ENCODE measurements at places on chromosomes 2 and 18.
A peak's percentile ranks its signal among the peaks of the same experiment; 100 is the strongest.

DNA sequence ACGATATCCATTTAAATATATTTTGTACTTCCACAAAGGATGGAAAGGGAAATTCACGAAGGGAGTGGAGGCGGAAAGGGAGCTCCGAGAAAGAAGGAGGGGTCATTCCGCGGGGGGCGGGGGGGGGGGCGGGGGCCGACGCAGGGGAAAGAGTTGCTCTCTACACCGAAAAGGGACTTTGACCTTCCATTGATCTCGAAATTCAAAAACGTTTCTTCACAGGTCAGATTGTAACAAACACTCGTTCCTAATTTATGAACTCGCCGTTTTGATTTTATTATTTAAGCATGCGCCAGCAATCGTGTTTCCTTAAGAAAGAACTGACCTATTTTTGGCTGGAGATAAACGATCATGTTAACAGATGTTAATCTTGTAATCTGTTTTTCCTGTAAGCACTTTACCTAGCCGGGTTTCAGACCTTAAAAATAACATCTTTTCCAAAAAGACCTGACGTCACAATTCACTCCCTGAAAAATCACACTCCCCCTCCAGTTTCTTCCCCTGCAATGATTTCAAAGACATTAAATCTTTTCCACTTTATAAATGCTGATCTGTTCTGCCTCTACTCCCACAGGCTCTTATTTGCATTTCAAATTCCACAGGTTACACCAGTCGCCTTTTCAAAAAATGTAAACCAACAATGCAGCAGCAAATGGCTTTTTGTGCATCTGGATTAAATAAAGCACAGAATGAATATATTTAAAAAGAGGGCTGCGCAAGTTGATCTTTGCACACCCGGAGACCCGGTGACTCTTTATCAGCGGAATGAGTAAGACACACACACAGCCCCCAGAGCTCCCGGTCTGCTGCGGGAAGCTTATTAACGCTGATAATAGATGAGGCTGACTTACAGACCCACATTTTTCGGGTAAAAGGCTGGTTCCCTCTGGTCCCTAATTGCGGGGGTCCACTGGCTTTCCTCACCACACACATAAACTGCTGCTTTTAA lies 1.6 kb downstream of the ZNF516 start:
- peak; percentile 28 for DNase-seq

DNA sequence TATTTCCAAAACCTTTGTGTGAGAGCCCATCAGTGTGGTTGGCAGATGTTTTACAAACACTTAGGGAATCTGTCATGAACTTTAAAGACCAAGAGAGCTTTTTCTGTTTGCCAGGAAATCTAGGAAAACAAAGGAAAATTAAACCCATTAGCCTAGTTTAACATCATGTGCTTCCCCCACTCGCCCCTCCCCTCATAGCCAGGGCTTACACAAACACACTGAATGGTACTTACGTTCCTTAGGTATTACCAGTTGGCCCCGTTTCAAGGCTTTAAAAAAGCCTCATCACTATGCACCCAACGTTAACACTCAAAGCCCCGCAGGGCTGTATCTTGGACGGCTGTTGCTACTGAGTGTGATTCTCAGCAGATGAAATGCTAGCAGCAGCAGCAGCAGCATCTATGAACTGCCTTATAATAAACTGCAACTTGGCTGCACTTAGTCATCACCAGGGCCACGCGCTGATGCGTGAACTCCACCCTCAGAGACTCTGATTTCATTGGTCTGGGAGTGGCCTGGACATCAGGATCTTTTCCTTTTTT lies 20.1 kb upstream of the TTC39C start:
- peak; percentile 35 for DNase-seq

- no peak for DNase-seq
Observed at GRCh38 chr18:61883547-61883946, 9.3 kb downstream of the RNF152 start.

DNA sequence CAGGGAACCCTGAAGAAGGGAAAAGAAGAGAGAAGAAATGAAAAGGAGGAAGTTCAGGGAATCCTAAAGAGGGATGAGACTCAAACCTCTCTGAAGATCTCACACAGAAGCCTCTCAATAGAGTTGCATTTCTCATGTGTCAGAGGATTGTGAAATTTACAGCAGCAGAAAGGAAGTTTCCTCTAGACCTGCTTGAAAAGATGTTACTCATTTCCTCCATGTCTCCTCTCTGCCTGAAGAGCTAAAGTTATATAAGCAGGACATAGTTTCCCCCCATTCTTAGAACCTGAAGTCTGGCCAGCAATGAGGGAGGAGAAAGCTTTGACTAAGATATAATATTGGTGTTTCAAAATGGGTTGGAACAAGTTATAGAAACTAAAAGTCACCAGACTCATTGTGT lies 1155.6 kb downstream of the LRP1B start:
- DNase-seq: no peak

- no peak for DNase-seq
Observed at GRCh38 chr2:54958717-54959371, 91.4 kb downstream of the RTN4 start.

DNA sequence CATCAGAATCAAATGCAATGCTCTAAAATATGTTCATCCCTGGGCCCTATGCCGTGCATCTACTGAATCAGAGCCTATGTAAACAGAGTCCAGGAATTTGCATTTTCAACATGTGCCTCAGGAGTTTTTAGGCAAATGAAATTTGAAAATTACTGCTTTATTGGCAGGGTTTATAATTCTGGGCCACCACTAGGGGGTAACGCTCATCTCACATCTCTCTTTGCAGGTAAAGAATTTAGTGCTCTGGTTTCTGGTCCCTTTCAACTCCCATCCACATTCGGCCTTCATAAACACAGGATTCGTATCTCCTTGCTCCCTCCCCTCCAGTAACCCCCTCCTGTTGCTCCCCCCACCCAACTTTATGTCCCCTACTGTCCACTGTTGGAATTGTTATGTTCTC lies 49.3 kb downstream of the LYPD6B start:
- DNase-seq: no peak

GRCh38 chr2:229852565-229852964 lies 69.2 kb downstream of the TRIP12 start:
- DNase-seq: peak; percentile 56

GRCh38 chr18:32092422-32093101 lies 888 bp downstream of the RNF138 start:
- peak; percentile 100 for DNase-seq

- no peak for DNase-seq
Observed at GRCh38 chr2:189336276-189336975, 104.8 kb upstream of the WDR75 start.

GRCh38 chr18:76992226-76993084 lies 140.1 kb downstream of the MBP start:
- no peak for DNase-seq

DNA sequence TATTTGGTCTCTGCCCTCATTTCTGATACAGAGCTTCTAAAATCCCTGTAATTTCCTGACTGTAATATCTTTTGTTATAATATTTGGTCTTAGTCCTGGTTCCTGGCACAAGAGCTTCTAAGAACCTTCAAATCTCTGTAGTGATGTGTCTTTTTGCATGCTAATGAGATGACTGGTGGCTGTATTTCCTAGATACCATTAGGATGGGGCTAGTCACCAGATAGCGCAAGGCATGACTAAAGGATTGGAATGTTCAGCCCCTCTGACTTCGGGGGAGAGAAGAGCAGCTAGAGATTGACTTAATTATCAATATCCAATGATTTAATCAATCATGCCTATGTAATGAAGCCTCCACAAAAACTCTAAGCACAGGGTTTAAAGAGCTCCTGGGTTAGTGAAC lies 620.8 kb upstream of the ACVR2A start:
- no peak for DNase-seq

- DNase-seq: no peak
Observed at GRCh38 chr2:138818556-138818955, 38.4 kb upstream of the NXPH2 start.

- DNase-seq: no peak
Observed at GRCh38 chr2:229408356-229408755, 137.3 kb upstream of the PID1 start.

- DNase-seq: no peak
Observed at GRCh38 chr2:217329023-217329431, 469.2 kb upstream of the TNP1 start.

DNA sequence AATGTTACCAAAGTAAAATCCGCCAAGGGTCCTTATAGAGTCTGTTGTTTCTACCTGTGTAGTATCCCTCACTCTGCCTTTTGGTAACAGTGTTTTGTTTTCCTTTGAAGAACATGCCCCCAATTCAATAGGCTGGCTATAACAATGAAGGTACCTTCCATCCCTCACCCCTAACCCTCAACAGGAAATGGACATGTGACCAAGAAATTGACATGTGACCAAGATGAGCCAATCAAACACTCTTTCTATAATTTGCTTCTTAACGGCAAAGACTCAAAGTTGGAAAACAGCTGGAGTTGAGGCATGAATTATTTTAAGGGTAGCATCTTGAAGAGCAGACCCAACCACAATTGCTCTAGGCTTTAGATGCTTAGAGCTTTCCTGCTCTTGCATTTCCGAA lies 5.4 kb upstream of the MREG start:
- DNase-seq: no peak

- DNase-seq: no peak
Observed at GRCh38 chr2:7676714-7677113, 759.5 kb downstream of the RNF144A start.

DNA sequence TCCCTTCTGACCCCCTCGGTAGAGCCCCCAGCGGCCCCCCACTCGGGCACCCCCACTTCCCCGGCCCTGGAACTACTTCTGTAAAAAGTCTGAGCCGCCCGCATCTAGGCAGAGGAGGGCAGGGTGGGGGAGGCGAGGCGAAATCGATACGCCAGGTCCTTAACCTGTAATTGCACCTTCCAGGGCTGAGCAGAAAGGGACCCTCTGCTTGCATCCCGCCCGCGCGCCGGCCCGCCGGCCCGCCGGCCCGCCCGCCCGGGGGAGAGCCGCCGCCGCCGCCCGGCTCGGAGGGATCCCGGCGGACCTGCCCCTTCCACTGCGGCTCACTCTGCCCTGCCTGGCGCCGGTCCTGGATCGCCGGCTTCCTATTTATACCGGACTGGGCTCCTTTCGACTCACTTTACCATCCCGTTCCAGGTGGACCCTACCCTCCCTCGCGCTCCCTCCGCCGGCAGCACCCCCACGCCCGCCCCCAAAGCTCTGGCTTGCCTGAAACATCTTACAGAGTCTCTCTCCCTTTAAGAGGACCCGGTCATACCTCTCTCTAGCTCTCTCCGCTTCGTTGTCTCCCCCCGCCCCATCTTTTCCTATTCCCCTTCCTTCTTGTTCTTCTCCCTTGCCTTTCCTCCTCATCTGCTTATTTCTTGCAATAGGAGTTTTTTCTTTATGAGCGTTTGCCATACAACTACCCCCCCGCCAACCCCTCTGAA lies 797 bp downstream of the KLHL14 start:
- no peak for DNase-seq

- DNase-seq: no peak
Observed at GRCh38 chr18:48607056-48607984, 68.5 kb downstream of the CTIF start.

- no peak for DNase-seq
Observed at GRCh38 chr2:50956886-50957285, 75.0 kb downstream of the NRXN1 start.

DNA sequence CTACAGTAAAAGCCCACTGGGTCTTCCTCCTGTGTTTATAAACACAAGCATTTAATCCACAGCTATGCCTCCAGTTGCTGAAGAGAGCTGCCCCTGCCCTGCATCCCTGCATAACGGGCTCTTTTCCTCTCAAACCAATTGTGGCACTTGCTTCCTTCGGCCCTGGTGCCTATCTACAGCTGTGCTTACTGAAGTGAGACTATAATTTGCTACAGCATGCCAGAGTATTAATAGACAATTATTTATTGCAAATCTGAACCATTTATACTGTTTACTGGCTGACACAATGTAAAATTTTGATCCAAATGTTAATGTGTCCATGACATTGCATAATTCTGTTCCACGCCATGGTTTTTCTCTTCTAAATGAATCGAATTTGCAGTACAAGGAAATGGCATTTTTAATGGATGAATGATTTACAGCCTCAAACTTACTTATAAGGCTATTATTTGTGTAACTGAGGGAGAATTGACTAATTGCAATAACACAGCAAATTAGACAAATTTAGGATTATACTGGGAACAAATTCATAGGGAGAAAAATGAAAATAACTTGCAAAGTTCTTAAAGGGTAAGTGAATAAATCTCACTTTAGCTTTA lies 457.0 kb upstream of the HNRNPA3 start:
- no peak for DNase-seq

GRCh38 chr2:231684314-231685223 lies 23.8 kb upstream of the PTMA start:
- no peak for DNase-seq

GRCh38 chr2:140695155-140695554 lies 1435.7 kb downstream of the LRP1B start:
- DNase-seq: no peak

GRCh38 chr2:238459081-238459629 lies 32.4 kb downstream of the ASB1 start:
- no peak for DNase-seq

All from activated CD8-positive, alpha-beta memory T cell treated with anti-CD3 and anti-CD28 coated beads, Interleukin-2, amount 50 U/mL, for 4 hours (primary cell).